ENCODE measurements at places on chromosomes 11 and 22.

- no peak for DNase-seq
These were observed 7.8 kb downstream of the HOATZ start for GRCh38 chr11:111522426-111522825.

GRCh38 chr22:42924436-42924835, 67.4 kb upstream of the ARFGAP3 start:
- DNase-seq, result no peak

- no peak for DNase-seq
These were observed 73.0 kb downstream of the PAK1 start for GRCh38 chr11:77400775-77401449.

DNA sequence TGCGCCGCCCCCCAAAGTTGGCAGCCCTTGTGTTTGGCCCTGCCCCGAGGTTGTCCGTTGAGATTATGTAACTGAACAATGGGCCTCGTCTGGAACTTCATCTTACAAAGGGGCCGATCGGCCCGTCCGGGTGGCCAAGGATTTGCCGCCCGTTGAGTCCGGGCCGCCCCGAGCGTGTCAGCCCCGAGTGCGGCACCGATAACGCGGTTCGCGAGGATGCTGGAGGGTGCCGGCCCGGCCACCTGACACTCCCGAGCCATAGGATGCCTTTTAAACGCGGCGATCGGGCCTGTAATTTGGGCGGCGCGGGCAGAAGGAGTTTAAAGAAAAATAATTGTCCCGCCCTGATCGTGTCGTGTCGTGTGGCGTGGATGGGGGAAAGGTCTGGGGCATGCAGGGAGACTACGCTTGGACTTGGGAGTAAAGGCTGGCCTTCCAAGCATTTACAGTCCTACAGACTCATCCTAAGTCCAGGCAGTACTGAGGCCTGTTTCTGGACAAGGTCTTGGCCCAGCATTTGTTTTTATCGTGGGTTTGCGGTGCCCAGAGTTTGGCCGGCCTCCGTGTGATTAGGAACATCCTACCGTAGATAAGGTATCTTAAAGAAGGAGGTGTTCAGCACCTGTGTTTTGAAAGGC, 1.3 kb downstream of the WEE1 start:
- DNase-seq, result peak; percentile 19

GRCh38 chr11:27158456-27159334, 118.1 kb downstream of the BBOX1 start:
- DNase-seq, result peak; percentile 63

DNA sequence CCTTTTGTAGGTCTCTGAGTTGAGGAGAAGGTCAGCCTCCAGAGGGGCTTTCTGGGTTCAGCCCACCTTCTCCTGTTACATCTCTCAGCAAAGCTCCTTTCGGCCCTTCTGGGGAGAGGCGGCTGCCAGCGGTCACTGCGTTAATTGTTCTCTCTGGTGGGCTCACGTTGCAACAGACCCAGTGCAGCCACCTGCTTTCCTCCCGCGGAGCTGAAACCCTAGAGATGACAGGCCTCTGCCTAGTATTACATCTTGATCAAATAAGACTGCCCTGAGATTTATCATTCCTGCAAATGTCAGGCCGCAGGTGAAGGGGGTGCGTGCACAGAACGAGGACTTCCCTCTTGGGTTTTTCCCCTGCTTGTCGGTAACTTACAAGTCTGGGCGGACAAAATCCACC, 43.2 kb upstream of the CREB3L1 start:
- no peak for DNase-seq

DNA sequence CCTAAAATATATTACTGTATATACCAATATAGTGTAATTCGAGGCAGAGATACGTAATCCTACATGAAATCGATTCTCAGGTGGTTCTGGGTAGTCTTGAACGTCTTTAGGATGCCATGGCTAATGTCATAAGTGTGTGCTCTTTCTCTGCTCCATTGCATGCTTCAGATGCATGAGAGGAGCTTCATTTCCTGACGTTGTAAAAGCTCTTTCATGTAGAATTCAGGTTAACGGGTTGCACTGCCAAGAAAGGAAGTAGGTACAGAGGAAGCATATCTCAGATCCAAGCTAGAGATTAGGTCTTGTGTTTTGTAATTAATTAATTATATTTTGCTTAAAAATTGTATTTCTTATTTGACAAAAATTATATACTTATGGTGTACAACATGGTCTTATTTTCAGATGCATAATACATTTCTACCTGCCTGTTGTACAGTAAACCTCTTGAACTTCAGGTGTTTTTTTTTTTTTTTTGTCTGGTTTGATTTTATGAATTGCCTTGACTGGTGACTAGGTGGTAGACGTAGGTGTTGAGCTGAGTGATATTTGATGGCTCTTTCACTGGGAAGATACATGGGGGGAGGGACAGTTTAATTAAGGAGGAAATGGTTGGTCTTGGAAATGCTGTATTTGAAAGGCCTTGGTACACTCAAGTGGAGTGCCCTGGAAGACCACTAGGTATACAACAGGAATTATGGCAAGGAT, 9.3 kb downstream of the NUP50 start:
- DNase-seq, result no peak

DNA sequence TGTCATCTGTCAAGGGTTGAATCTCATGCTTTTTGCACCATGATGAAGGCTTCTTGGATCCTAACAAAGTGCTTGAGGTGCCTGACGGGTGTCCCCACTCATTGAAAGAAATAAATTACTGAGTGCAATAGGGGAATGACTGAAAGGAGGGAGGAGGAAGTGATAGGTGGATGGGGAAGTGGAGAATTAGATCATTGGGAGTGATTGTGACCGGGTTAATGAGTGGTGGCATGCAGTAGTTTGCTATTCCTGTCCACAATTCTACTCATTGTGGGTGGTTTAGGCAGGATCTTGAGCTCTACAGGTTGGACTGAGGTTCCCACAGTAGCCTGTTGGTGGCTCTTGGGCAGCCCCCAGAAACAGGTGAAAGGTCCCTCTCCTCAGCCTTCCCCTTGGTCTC, 44.3 kb downstream of the THAP12 start:
- no peak for DNase-seq

GRCh38 chr11:133425245-133425644, 107.1 kb downstream of the OPCML start:
- DNase-seq, result no peak

GRCh38 chr11:12705874-12706273, 31.7 kb downstream of the TEAD1 start:
- no peak for DNase-seq

GRCh38 chr11:43920598-43921419, 21.6 kb upstream of the C11orf96 start:
- no peak for DNase-seq

- DNase-seq, result no peak
These were observed 12.9 kb downstream of the SIRT3 start for GRCh38 chr11:223026-223789.

DNA sequence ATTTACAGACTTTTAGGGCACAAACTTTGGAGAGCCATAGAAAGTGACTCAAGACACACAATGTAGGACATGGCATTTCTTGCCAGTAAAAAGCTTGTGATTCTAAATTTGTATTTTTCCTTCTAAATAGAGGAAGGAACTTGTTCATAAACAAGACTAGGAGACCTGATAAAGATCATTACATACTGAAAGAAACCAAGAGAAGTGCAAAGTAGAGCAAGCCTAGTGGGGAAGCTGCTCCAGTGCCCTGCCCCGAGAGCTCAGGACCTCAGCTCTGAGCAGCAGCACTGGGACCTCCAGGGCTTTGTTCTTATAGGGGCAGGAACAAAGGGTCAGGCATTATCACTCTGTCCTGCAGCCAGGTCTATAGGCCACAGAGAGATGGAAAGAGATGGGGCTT, 7.2 kb downstream of the IRAG1 start:
- DNase-seq, result no peak

DNA sequence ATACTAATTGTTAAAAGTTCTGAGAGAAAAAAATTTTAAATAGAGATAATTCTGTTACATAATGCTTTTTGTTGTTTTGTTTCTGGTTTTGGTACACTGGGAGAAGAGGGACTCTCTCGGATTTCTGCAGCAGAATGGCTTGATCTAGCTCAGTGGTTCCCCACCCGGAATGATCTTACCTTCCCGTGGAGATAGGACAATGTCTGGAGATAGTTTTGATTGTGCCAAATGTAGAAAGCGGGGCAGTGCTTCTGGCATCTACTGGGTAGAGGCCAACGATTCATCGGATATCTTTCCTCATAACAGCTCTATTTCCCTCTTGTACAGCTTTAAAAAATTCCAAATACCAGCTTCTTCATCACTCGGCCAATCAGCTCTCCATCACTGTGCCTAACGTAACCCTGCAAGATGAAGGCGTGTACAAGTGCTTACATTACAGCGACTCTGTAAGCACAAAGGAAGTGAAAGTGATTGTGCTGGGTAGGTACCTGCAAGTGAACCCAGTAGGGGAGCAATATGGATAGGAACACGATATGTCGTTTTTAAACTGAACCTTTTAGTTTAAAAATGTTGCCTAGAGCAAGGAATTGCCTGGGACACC, 13.2 kb downstream of the CRTAM start:
- DNase-seq, result peak; percentile 41

DNA sequence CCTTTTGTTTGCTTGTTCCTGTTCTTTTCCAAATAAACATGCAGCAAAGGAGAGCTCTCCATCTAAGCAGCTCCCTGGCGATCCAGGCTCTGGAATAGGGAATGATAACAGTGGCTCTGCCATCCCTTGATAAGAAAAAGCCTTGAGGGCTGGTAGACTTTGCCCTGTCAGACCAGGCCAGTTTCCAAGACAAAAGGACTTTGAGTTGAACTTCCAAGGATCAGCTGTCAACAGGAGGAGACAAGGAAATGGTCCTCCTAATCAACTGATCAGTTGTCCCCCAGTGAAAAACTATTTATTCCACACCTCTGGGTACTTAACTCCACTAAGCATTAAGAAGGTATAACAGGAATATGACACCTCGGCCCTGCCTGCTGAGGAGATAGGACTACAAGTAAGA, 127.8 kb downstream of the PARVA start:
- no peak for DNase-seq

DNA sequence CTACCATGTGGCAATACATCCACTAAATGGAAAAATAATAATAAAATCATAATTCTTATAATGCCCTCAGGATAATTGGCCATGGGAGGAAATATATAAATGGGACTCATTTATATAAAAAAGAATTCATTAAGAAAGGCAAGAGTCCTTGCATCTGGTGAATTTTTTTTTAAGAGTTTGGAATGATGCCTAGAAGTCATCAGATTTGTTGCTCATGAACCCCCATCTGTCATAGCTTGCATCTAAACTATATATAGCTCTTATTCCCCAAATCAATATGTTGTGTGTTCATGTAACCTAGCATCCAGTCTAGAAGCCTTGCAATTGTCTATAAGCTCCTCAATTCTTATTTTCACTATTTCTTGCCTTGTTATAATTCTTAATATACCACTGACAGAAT, 75.9 kb downstream of the CADM1 start:
- DNase-seq, result no peak

- no peak for DNase-seq
These were observed 532.8 kb downstream of the BRD1 start for GRCh38 chr22:49294656-49295464.

GRCh38 chr11:36713715-36714114, 115.7 kb upstream of the RAG2 start:
- DNase-seq, result no peak

GRCh38 chr11:112881461-112881860, 79.8 kb upstream of the NCAM1 start:
- peak; percentile 20 for DNase-seq

DNA sequence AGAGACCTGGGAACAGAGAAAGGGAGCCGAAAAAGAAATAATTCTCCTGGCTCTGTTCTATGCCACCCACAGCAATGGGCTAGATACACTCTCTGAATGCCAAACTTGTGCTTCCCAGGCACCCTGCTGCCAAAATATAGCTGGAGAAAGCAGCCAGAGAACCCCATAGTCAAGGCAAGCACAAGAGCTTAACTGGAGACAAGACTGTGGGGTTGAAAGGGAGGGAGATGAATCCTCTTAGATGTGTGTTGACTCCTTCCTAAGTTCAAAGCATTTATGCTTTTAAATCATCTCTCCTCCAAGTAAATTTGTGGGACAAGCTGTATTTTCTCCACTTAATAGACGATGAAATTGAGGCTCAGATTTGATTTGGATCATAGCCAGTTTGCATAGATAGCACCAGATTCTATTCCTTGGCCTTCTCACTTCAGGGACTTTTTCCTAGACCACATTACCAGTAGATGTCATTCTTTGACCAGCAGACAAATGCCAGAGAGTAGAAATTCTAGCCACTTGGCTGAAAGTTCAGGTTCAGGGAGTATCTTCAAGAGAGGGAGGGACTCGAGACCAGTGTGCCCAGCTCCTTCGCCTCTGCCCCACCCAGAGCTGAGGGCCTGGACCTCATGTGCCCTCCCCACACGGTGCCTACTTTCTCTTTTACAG, 16.5 kb upstream of the ETS1 start:
- DNase-seq, result peak; percentile 44

DNA sequence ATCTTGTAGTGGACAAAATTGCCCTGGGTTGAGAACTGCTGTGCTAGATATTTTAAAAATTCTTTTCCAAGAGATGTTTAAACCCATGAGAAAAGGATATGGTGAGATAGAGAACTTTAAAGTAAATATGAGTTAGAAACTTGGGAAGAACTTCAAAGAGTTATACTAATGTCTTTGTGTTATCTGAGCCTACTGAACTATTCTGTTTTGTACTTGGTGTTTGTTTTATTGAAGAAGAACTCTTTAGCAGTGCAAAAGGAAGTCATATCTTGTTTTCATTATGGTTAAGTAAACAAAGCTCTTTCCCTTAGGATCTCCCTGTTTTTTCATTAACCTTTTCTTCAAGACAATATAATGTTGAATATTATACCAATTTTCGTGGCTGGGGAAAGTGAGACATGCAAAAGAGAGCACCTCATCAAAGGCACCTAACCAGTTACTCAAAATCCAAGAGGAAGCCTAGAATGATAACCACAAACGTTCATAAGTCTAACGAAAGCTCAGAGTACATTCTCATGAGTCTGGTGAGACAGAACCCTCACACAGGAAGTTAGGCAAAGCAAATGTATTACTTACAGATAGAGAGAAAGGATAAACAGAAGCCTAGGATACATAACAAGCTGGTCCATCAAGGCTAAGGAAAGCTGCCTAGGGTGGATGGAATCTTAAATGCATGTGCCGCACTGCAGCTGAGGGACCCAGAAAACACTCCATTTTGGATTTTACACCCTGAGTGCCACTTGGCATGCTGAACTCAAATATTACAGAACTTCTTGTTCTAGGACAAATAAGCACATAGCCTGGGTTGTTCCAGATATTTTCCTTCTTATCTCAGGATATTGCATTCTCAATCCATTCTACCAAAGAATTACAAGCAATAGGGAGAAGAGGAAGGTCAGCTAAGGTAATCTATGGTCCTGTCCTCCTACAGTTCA, 112.5 kb upstream of the ANO3 start:
- no peak for DNase-seq

DNA sequence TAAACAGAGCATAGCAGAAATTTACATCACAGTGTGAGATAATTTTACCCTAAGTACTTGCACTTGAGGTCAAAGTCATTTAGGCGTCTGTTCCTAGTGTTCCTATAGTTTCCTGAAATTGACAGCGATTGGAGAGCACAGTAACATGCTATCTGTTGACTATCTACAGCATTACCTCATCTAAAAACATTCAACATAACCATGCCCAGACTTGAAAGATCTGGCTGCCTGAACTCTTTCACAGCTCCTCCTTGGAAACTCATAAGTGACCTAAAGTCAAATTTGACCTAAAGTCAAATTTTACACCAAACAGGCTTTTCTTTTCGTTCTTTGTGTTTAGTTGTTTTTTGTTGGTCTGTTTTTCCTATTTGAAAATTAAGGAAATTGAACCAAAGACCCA, 233.8 kb upstream of the UBASH3B start:
- DNase-seq, result no peak

- no peak for DNase-seq
These were observed 24.8 kb downstream of the ADAMTS15 start for GRCh38 chr11:130473056-130473794.
